ENCODE measurements at places on chromosomes 16 and 17.

DNA sequence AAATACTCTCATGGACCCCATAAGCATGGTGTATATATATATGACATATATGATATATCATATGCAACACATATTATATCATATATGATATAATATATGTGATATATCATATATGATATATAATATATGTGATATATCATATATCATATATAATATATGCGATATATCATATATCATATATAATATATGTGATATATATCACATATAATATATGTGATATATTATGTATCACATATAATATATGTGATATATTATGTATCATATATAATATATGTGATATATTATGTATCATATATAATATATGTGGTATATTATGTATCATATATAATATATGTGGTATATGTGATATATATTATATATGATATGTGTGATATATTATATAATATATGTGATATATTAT, 21.9 kb upstream of the MAPK3 start:
- no peak for DNase-seq

GRCh38 chr16:60346256-60346655, 1612.1 kb upstream of the GOT2 start:
- no peak for DNase-seq

GRCh38 chr17:52235516-52235915, 77.0 kb upstream of the CA10 start:
- DNase-seq, result no peak

GRCh38 chr16:68309799-68310198, 947 bp downstream of the SLC7A6OS start:
- no peak for DNase-seq

DNA sequence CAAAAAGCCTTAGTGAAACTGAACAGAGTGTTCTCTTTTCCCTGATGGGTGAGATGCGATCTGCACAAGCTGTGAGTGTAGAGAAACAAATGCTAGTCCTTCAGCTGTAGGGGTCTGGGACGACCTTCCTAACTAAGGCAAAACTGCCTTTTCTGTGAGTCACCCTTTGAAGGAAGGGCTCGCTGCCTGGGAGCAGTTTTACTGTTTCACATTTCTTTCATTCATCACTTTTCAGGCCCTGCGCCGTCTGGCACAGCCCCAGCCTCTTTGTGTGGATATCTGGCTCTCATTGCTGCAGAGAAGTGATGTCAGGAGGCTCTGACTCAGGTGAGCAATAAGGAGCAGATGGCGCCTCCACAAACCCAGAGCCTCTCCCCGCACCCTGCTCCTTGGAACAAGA, 57.4 kb downstream of the HS3ST3A1 start:
- no peak for DNase-seq

DNA sequence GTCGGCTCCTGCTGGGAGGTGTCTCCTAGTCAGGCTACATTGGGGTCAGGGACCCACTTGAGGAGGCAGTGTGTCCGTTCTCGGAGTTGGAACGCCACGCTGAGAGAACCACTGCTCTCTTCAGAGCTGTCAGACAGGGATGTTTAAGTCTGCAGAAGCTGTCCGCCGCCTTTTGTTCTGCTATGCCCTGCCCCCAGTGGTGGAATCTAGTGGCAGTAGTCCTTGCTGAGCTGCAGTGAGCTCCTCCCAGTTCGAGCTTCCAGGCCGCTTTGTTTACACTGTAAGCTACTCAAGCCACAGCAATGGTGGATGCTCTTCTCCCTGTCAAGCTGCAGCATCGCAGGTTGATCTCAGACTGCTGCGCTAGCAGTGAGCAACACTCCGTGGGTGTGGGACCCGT, 36.0 kb downstream of the ITFG1 start:
- DNase-seq, result no peak

DNA sequence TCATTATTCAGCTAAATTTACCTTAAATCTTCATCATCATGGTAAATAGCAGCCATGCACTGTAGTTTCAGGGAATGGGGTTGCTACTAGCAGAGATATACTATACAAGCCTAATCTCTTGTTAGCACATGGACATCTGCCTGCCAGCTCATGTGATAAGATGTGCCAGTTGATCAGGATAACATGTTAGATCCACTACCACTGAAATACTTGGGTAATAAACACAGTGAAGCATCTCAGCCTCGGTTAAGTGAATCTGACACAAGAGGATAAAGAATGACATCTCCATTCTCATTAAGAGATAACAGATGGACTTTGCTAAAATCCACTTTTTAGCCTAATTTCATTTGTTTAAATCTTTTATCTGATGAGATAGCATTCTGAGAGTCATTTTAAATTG, 256.1 kb downstream of the CDH8 start:
- no peak for DNase-seq

GRCh38 chr16:21222495-21223337, 10.8 kb upstream of the ANKS4B start:
- no peak for DNase-seq

DNA sequence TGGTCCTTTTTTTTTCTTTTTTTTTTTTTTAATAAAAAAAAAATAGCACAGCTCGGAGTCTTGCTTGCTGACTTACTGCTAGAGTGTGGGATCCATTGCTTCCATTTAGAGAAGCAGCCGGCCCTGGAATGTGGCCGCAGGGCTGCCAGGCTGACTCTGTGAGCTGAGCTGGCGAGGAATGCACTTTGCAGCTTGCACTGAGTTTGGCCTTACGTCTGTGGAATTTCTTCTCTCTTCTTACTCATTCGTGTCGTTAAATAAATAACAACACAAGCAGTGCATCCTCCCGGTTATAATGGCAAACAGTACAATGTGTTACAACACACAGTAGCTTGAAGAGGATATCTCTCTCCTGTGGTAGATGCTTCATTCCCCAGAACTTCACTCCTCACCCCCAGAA, 69.2 kb downstream of the PRKCB start:
- no peak for DNase-seq

- DNase-seq, result no peak
Observed at GRCh38 chr16:19132255-19132654, 18.5 kb downstream of the ITPRIPL2 start.

- no peak for DNase-seq
Observed at GRCh38 chr17:67183531-67183930, 61.5 kb downstream of the HELZ start.

- no peak for DNase-seq
Observed at GRCh38 chr16:4381072-4381934, 9.7 kb downstream of the VASN start.

DNA sequence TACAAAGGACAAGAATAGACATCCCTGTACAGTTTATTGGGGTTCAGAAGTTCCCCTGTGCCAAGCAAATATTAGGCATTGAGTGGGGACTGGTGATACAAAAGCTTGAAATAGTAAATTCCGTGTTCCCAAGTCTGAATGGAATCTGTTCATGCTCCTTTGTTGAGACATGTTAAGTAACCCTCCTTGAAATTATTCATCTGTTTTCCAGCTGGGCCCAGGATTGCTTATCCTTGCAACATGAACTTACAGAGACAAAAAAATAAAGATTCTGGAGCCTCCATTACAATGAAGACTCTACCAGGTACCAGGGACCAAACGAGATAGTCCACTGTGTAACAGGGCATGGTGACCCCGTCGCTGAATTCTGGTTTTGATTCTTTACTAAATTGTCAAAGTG, 6.1 kb upstream of the CCL8 start:
- DNase-seq, result no peak

GRCh38 chr16:53372992-53373871, 61.0 kb upstream of the RBL2 start:
- DNase-seq, result no peak

DNA sequence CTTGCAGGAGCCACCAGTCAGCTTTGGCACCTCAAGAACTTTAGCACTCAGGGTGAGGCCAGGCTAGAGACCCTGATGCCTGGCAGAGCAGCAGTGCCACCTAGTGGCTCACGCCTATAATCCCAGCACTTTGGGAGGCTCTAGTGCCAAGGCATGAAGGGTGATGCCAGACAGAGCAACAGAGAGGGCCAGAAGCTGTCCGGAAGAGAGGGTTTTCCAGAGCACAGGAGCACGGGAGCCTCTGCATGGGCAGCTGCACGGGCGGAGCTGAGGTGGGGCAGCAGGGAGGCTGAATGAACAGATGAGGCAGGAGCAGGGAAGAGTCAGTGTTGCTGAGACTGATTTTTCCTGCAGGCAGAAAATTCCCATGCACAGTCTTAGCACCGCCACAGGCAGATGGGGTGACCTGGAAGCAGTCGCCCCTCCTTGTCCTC, 38.9 kb downstream of the MYH3 start:
- peak; percentile 49 for DNase-seq

- DNase-seq, result no peak
Observed at GRCh38 chr16:78050734-78051400, 28.5 kb downstream of the CLEC3A start.

GRCh38 chr17:51046514-51047384, 73.9 kb downstream of the SPAG9 start:
- DNase-seq, result peak; percentile 99

GRCh38 chr16:70018254-70018653, 67.1 kb downstream of the CLEC18A start:
- peak; percentile 38 for DNase-seq

DNA sequence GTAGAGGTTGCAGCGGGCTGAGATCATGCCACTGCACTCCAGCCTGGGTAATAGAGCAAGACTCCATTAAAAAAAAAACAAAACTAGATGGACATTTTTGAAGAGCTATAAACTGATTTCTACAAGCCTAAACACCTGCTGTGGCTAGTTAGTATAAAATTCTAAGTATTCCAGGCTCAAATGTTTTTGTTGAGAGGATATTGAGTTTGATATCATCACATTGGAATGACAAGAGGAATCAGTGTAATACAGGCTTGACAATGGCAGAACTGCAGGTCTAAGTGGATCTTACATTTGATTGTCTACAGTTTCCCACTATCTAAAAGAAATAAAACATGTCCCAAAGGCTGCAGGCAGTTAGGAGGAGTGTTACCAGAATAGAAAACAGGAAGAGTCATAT, 23.9 kb upstream of the DLX3 start:
- no peak for DNase-seq

DNA sequence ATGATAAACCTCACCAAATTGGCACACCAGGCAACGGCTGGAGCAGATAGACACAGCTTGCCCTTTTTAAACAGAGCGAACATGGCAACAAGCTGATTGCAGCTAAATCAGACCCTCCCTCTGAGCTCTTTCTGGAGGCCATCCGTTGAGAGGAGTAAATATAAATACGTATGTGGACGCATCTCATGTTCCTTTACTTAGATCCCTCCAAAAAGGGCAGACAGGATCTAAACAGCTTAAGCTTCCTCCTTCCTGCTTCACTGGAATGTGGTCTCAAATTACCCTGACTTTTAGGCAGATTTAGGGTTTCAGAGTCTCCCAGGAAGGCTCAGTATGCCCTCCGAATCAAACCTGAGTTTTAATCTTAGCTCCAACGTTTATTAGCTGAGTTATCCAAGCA, 204.7 kb upstream of the GOT2 start:
- no peak for DNase-seq

DNA sequence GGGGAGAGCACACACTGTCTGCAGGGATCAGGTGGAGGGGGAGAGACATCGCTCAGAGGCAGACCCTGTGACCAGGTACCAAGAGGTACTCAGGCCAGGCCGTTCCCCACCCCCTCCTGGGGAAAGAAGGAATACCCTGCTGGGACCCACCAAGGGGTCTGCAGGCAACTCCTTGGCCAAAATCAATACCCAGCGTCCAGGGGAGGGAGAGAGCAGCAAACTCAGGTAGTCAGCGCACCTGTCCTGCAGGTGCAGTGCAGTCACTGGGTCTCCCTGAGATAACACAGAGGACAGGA, 57.5 kb upstream of the DOC2B start:
- DNase-seq, result no peak

GRCh38 chr16:14650629-14651028, 17.9 kb downstream of the BFAR start:
- no peak for DNase-seq

- no peak for DNase-seq
Observed at GRCh38 chr16:74485916-74486315, 64.6 kb upstream of the CLEC18B start.

- DNase-seq, result no peak
Observed at GRCh38 chr16:22193063-22193411, 13.0 kb upstream of the EEF2K start.

DNA sequence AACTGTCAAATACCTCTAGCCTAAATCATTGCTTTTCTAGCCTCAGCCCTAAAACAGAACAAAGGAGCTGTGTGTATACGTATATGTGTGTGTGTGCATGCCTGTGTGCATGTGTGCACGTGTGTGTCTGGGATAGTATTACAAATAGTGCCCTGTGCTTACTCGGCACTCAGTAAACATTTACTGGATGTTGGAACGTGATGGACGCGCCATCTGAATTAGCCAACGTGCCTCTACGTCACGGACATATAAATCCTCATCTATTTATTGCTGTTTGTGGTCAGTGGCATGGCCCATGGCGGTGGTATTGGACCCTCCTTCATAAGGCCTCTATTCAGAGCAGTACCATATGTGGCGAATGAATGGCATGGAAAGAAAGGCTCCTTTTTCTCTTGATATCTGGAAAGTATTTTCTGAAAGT, 37.5 kb downstream of the WWP2 start:
- no peak for DNase-seq

DNA sequence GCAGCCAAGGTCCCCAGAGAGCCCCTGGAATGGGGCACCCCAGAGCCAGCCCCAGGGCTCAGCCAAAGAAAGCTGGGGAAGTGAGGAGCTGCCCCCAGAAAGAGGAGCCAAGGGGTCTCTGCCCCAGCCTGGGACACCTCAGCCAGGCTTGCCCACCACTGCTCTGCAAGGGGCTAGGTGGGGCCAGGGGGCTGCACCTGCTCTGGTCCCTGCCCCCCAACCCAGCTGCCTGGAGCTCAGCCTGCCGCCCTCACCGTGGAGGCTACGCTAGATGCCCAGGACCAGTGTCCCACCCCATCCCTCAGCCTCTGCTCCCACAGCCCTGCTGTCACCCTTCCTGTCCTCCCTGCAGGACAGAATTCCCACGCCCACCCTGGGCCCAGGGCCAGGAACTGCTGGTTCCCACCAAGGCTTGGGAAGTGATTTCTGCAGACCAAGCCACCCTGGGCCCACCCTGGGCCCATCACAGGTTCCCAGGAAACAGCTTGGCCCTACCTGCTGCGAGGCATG, 28.1 kb upstream of the KRT17 start:
- DNase-seq, result no peak

GRCh38 chr17:39755554-39756379, 18.0 kb downstream of the GRB7 start:
- DNase-seq, result no peak

DNA sequence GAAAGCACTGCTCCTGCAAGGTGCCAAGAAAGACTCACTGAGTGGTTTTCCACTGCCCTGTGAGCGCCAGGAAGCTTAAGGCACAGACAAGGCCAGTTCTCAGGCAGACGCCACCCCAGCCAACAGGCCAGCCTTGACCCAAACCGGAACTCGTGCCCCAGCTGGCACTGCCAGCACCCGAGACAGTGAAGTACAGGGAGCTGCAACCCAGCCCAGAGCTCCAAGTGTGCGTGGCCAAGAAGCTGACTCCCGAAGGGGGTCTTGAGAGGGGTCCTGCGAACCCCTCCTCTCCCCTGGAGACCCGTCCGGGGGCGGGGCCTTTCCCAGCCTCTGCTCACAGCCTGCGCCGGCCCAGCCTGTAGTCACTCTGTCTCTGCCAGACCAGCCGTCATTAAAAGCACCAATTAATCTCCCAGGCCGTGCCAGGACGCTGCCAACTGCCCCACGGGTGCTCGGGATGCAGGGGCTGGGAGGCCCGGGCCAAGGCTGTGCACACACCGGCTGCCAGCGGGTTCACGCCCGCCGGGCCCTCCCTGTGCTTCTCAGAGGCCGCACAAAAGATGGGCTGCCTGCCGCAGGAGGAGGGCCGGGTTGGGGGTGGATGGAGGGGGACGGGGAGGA, 4.4 kb upstream of the SOX8 start:
- DNase-seq, result no peak
